Putamen (tissue), 1 donor: ENCODE measurements at places on chromosomes 3 and 15.

DNA sequence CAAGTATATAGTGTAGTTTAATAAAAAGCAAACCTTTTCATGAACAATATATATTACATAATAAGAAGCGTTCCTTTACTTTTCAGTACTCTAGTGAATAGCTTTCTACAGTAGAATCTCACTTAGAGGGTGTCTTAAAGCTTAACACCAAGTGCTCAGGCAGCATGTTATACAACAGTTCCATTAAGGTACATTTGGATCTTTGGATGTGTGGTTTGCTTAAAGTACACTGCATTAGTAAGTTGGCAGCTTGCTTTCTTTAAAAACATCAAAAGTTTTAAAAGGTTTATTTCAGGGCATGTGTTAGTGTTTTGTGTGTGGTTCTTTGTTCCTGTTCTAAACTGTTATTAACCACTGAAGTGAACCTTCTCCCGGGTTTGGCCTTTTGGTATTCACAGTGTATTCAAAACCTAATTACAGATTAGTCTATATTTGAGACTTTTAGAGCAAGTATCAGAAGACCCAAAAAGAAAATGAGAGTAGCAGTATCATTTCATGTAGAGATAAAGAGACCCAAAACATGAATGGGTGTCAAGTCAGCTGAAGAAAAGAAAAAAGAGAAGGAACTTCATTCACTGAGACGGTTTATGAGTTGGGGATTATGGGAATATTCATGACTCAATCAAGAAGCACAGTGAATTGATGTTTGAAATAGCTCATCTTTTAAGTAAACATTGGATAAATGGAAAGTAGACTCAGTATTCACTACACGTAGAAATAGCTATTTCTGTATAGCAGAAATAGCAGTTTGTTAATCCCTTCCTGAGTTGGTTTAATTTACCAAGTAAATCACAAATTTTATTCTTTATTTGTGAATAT, 93.9 kb downstream of the OPA1 start:
- peak; percentile 34 for DNase-seq

GRCh38 chr3:154864947-154865346, 215.2 kb upstream of the MME start:
- DNase-seq: no peak

- no peak for DNase-seq
These were observed 72.8 kb downstream of the HES1 start for GRCh38 chr3:194208709-194209108.

DNA sequence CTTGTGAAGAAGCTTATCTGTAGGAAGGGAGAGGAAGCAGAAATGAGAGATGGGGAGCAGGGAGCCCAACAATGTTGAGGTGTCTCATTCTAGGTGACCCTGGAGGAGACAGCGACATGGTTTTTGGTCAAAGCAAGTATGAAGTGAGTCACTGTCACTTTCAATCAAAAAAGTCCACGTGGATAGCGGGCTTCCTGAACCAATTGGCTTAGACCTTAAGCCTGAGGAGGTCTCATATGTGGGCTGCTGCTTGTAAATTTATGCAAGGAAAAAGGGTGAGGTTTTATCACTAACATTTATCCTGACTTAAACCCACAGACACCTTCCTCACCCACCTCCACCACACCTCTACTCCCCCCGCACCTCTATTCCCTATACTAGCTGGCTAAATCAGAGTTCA, 22.7 kb downstream of the CLDN11 start:
- DNase-seq: no peak

DNA sequence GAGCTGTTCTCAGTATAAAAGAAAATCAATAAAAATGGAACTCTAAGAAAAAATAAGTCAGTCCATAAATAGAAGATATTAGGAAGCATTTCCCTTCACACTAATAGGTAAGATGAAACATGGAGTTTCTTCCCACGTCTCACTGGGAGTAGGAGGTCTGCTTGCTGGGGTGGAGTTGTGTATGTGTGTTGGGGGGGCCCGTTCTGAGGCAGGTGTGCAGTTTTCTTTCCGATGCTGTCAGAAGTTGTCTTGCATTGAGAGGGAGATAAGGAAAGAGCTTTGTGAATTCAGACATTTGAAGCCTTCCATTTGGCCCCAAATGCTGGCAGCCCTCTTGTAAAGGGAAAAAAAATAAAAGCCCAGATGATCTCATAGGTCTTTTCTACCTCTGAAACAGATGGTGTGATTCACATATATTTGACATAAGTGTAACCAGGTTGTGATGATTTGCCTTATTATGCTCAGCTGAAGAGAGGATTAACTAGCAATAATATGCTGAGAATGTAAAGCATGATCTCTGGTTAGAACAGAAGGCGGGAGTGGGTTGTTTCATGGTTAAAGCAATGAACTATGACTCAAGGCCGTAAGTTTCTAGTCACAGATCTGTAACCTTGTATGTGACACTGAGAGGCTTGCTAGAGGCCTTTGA, 8.8 kb downstream of the RASGRP1 start:
- peak; percentile 64 for DNase-seq

GRCh38 chr3:42489937-42490227, 12.6 kb upstream of the VIPR1 start:
- no peak for DNase-seq

DNA sequence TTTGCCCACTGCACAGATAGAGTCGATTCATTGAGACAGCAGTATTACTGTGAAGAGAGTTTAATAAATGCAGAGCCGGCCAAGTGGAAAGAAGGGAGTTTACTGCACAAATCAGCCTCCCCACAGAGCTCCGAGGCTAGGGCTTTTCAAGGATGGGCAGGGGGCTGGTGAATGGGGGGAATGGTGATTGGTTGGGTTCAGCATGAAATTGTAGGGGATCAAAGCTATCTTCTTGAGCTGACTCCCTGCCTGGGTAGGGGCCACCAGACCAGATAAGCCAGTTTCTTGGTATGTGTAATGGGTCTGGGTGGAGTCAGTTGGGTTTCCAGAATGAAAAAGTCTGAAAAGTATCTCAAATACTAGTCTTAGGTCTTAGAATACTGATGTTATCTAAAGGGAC, 66.6 kb downstream of the SYNPR start:
- DNase-seq: no peak

DNA sequence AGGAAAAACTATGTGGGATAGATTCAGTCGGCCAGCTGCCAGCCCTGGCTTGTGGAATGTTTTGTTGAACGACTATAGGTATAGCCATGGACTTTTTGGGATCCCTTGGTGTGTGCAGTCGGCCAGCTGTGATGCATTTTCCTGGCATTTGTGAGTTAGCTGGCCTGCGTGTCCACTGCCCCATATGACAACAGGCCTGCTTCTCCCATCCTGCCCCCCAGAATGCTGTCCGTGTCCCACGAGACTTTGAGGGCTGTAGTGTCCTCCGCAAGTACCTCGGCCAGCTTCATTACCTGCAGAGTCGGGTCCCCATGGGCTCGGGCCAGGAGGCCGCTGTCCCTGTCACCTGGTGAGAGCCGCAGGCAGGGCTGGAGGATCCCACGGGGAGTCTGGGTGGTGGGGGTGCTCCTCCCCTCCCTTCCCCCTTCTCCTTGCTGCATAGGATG, 23.6 kb downstream of the PTPN23 start:
- DNase-seq: no peak

DNA sequence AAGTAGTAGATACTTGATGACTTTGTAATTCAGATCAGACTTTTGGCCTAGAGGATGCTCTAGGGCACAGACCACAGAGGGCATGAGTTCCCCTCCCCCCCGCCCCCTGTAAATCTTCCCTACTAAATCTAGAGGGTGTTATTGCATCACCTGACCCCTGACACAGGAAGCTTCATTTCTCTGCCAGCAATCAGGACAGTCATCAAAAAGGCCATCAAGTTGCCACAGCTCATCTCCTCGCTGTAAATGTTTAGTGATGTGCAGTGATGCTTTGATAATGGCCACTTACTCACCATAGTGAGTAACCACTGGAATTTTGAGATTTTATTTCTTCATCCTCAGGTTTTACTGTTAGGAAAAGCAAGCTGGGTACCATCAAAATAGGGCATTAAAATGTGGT, 289.2 kb upstream of the CHRM5 start:
- DNase-seq: no peak

DNA sequence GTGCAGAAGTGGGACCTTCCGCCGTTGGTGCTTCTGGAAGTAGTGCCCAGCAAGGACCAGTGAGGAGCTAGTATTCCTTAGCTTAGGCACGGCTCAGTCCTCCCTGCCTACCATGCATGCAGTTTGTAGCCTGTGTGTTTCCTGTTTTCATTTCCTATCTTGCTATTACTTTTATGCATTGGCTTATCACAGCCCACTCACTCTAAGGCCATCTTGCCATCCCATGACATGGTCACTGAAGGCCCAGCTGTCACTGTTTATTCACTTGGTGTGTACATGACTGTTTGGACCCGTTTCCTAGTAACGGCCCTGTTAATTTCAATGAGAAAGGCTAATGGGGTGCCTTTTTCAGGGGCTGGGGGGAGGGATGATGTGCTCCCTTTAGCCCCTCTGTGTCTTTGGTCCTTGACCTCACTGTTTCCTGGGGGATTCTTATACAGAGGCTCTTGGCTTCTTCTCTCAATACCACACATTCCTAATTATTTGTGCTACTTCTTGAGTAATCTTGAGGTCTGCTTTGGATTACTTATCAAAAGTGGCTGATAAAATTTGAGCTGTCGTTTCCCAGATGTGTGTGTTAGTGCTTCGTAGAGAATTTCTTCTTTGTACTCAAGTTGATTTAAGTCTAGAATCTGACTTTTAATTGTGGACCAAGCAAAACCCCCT, 24.5 kb upstream of the TRAK1 start:
- no peak for DNase-seq

- DNase-seq: no peak
These were observed 4.8 kb downstream of the GALNT15 start for GRCh38 chr3:16179261-16179660.

- no peak for DNase-seq
These were observed at the start of gene C3orf22 for GRCh38 chr3:126558336-126559071. Gene C3orf22 (minus strand): TSS chr3:126558932. CDS start chr3:126553390, 5,542 bp downstream.

GRCh38 chr3:124032311-124032880, 40.5 kb upstream of the ROPN1 start:
- peak; percentile 53 for DNase-seq
